ENCODE measurements at places on chromosomes 5 and 9. TPM values are rescaled to one million over a fixed set of nuclear protein-coding genes. Genes with fewer than 3 reads are reported as not detected.

DNA sequence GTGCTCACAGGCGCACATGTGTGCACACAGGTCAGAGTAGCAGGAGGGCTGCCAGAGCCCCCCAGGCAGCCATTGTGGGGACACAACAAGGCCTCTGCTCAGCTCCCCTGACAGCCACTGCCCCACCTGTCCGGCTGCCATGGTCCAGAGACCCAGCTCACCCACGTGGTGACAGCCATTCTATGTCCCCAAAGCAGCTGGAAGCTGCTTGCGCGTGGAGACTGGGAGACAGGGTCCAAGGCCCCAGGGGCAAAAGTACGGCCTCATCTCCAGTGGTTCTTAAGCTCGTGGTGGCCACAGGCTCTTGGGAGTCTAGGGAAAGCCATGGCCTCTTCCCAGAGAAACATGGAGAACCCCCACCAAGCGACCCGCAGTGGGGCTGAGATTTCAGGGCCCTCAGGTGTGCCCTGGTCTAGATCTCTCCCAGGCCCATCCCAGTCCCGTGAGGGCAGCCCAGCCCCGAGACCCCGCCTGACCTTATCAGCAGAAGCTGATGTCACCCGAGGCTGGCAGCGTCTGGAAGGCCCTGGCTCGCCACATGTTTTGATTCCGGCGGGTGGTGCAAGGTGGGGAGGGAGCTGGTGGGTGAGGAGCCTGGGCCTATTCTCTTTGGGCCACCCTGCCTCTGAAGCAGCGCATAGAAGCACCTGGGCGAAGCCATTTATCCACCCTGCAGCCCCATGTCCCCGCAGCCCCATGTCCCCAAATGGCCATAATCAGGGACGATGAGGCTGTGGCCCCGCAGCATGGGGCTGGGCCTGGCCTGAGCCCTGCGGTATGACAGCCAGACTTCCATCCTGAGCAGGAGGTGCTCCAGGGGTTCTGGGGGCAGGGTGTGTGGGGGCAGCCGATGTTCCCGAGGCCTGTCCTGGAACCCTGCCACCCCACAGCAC, 31.7 kb downstream of the GLT6D1 start:
- peak; percentile 39 for DNase-seq
- H3K4me1 ChIP-seq: no peaks in the 10 kb centered on the region
- H3K27me3 ChIP-seq: no peaks in the 10 kb centered on the region
- no peak overlapping the region for H3K27ac ChIP-seq

DNA sequence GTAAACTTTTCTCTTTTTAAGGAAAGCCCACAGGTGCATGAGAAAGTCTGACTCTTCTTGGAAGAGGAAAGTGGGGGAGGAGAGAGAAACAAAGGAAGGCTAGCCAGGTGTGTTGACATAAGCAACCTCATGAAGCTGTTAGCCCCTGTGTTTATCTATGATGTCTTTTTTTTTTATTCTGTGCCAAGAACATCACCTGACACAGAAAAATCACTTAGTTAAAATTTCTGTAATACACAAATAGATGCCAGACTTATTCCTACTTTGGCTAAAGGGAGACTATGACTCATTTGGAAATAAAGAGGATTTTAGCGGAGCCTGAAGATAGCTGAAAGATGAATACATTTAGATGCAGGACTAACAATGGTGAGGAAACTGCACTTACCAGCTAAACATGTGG, 58.3 kb downstream of the BAAT start:
- no peaks in the 10 kb centered on the region for H3K4me1 ChIP-seq
- no peaks in the 10 kb centered on the region for H3K36me3 ChIP-seq
- H3K27ac ChIP-seq: no peak overlapping the region
- H3K27me3 ChIP-seq: no peaks in the 10 kb centered on the region
- H3K4me3 ChIP-seq: no peak overlapping the region

- no peak overlapping the region for H3K4me3 ChIP-seq
- DNase-seq: no peak
- no peaks in the 10 kb centered on the region for H3K27me3 ChIP-seq
- no peaks in the 10 kb centered on the region for H3K4me1 ChIP-seq
- H3K36me3 ChIP-seq: no peaks in the 10 kb centered on the region
Measured at GRCh38 chr5:94245608-94246007, 372.8 kb downstream of the KIAA0825 start.

DNA sequence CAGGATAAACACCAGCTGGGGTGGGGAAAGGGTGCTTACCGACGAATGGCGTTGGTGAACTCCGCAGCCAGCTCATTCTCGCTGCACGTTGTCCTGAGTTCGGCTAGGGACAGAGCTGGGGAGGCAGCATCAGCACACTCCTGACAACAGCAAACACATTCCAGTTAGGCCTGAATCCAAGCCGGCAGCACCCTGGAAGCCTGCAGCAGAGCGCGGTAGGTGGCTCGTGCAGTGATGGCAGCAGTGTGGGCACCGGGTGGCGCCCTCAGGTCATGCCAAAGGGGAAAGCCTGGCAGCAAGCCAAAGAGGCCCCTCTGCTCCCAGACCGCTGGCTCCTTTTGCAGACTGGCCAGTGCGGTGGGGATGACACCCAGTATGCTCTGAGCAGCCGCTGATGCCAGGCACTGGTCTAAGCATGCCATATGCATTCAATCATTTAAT, 66.9 kb downstream of the DCP2 start:
- no peaks in the 10 kb centered on the region for H3K27me3 ChIP-seq
- H3K4me3 ChIP-seq: no peak overlapping the region
- H3K27ac ChIP-seq: no peak overlapping the region
- H3K36me3 ChIP-seq: no peaks in the 10 kb centered on the region
- no peaks in the 10 kb centered on the region for H3K4me1 ChIP-seq

DNA sequence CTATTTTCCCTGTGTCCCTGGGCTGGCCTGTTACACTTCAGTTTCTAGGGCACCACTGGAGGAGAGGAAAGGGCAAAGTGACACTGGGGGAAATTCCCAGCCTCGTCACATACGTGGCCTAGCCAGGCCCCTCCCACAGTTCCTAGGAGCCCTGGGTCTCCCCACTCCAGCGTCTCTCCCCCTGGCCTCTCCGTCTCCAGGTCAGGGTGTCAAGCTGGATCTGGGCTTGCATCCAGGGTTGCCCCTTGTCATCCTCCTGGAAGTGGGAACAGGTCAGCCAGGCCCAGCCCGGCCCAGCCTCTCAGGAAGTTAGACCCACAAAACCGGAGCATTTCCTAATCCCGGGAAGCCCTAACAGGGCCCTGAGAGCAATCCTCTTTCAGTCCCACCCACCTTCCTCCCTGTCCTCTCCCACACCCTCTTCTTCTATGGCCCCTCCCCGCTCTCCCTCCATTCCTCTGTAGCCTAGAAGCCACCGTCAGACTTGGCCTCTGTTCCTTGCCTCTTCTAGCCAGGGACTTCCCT, 4.7 kb upstream of the TNIP1 start:
- no peaks in the 10 kb centered on the region for H3K27me3 ChIP-seq
- H3K4me3 ChIP-seq: no peak overlapping the region
- H3K27ac ChIP-seq: peak overlapping the region; percentile 67
- no peaks in the 10 kb centered on the region for H3K36me3 ChIP-seq

DNA sequence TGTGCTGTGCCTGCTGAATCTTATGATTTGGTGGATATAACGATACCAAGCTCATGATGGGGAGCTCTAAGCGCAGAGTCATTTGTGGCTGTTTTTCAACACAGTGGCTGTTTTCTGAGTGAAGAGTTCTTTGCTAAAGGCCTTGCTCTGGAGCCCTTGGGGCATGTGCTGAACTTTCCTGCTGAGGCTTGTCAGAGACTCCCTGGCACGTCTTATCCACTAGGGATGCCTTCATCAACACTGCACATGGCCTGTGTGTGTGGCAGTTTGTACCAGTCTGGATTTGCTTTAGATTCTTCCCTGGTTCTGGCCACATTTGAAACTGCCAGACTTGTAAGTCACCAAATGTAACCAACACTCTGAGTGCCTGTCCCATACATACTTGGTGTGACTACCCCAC, 188.2 kb downstream of the DMRT2 start:
- H3K4me1 ChIP-seq: no peaks in the 10 kb centered on the region
- H3K4me3 ChIP-seq: no peak overlapping the region
- H3K36me3 ChIP-seq: no peaks in the 10 kb centered on the region
- no peak for DNase-seq

GRCh38 chr9:7095058-7095457, 337.3 kb downstream of the KDM4C start:
- H3K4me3 ChIP-seq: no peak overlapping the region
- H3K27me3 ChIP-seq: no peaks in the 10 kb centered on the region
- DNase-seq: no peak

ASPN gene
- total RNA-seq: 4.7 TPM

GOLM1 gene
- total RNA-seq: 52.7 TPM

IRX2 gene
- total RNA-seq: not detected
